ENCODE measurements at places on chromosomes 7 and 10.
A peak's percentile ranks its signal among the peaks of the same experiment; 100 is the strongest.

DNA sequence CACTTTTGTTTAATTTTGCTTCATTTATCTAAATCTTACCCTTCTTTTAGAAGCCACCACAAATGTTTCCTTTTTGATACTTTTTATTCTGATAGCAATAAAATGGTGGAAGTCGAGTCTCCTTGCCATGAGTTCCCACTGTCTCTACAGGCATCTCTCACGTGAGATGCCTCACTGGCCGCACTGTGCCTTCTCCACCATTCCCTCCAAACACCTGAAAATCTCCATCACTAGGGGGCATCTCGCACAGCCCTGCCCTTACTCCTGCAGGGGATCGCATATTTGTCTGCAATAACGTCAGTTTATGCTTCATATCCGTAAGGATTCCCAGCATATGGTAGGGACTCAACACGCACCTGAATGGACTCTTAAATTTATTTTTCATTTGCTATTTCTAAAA is 56.3 kb upstream of the NCAPG2 start:
- DNase-seq = no peak

DNA sequence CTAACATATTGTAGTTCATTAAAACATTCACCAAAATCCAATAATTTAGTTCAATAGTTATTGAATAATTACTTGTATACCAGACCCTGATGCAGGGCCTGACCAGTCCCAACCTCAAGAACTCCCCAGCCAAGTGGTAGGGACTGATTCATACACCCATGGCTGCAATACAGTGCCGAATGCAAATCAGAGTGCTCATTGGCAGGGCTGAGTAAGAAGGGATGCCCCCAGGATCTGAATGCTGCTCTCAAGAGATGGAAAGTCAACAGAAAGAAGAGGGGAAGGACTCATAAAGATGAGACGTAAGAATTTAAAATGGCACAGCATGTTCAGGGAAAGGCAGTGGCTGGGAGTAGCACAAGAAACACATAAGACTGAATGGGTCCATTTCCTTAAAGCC is 29.9 kb downstream of the ZNF438 start:
- DNase-seq = no peak

DNA sequence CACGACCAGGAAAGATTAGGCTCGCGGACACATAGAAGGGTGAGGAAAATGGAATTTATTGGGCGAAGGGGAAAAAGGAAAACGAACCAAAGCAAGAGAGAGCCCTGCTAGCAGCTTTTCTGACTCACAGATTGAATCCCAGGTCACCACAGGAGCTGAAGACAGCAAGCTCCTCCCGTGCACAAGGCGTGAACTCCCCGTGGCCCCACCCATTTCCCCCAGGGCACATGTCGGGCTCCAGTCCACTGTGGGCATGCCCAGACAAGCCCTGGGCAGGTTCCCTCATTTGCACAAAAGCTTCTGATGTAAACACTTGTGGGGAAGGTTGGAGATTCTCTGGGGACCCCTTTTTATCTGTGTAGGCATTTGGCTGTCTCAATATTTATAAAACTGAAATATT is 582.4 kb downstream of the SUGCT start:
- peak; percentile 37 for DNase-seq

GRCh38 chr10:33945051-33945450 is 610.6 kb upstream of the NRP1 start:
- DNase-seq = no peak

DNA sequence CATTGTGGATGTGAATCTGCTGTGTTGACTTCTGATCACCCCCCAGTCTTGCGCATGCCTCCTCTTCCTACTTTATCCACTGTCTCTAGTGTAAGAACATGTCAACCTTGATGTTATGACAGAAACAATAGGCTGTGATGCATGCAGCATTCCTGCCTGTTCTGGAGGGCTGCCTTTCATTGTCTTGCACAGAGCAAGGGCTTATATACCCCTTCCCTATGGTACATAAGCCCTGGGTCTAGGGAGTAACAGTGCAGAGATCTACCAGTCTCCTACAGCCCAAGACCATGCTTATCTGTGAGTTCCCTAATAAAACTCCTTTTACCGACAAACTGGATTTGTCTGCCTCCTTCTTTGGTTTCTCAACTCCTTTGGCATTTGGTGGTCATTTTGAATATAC is 177.0 kb upstream of the STK17A start:
- DNase-seq = no peak

DNA sequence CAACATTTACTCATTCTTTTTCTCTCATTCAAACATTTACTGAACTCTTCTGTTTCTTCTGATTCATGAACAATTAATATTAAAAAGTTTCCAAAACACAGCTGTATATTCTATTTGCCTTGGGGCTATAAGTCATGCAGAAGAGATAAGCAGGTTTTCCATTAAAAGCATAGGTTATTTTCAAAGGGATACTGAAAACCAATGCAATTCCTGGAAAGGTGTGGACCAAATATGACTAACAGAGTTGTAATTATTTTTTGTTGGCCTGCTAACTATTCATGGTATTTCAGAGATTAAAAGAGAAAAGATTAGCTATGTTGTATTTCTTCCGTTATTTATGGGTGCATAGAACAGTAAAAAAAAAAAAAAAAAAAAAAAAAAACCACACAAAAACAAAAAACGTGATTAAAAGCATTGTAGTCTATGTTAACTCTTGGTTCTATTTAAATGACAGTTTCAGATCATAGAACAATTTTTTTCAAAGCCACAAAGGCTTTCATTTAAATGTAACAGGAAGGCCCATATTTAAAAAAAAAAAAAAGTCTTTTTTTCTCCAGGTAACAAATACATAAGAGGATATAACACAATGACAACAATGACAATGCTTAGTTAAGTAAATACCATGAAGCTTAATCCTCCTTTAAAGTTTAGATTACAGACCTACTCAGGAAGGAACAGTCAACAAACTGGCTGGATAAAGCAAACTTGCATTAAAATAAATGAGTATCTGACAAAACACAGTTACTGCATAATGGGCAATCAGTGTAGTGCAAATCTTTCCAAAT is 1042.9 kb downstream of the GATA3 start:
- no peak for DNase-seq

GRCh38 chr10:3395458-3395861 is 222.9 kb upstream of the PITRM1 start:
- DNase-seq = no peak

GRCh38 chr10:4617589-4617988 is 208.4 kb upstream of the AKR1E2 start:
- no peak for DNase-seq

DNA sequence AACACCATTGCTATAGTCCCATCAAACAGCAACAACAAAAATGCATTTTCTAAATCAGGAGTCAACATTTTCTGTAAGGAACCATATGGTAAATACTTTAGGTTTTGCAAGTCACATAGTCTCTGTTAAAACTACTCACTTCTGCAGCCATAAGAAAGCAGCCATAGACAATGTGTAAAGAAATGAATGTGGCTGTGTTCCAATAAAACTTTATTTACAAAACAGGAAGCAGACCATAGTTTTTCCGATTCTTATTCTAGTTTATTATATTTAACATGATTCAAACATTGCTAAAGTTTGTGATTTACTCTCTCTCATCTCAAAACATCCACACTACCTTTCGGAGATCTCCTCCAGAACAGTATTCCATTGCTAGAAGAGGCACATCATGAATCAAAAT is 6.9 kb downstream of the CHUK start:
- DNase-seq = no peak

- no peak for DNase-seq
Measured at GRCh38 chr10:116385311-116385710, 42.3 kb upstream of the PNLIPRP3 start.

DNA sequence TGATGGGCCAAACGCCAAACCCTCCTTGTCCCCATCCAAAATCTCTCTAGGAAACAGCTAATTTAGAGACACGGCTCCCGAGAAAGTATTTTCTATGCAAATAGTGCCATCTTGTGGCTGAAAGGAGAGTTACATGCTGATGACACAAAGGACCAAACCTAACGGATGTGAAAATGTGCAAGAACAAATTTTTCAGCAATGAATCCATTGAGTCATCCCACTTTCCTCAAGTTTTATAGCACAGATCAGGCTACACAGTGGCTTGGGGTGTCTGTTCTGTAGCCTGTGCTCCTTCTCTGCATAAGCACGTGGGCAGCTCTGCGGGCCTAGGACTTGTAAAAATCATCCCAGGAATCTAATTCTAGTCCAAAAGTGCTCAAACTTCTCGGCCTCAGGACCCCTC is 154.8 kb upstream of the PRR15 start:
- DNase-seq = peak; percentile 58

GRCh38 chr7:130951303-130951975 is 217.4 kb upstream of the KLF14 start:
- DNase-seq = no peak

GRCh38 chr10:1395481-1396296 is 339.5 kb downstream of the WDR37 start:
- no peak for DNase-seq

DNA sequence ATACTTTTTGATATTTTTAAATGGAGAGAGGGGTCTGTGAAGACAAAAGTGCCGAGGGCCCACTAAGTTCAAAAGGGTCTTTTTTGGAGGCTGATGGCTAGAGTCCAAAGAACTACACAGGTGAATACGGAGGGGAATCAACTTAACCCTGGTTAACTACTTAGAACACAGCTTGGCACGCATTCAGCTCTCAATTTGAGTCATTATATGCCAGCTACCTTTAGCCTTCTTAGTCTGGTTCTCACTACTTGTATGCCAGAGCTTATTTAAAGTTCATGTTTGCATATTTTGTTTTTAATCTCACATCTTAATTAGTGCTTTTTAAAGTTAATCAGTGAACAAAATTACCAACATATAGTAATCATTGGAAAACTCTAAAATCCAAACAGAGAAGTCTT is 80.8 kb downstream of the VWDE start:
- DNase-seq = no peak

GRCh38 chr10:95026461-95026860 is 42.8 kb downstream of the CYP2C8 start:
- DNase-seq = no peak

DNA sequence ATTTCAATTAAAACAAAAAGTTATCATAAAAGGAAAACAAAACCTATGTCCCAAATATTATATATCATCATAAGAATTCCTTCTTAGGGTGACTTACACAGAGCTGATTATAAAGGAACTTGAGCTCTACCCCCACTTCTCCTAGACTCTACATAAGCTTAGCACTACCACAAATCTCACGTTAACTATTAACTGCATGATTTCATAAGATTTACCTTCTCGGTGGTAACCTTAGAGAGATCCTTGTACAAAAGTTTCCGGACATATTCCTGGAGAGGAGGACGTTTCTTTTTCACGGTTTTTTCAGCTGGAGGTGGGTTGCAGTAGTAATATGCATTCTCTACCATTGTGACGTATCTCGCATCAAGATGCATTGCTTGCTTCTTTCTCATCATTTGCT is 83.7 kb downstream of the UPF2 start:
- DNase-seq = peak; percentile 1

GRCh38 chr7:46157404-46157803 is 236.3 kb upstream of the IGFBP3 start:
- no peak for DNase-seq
